Activated effector memory CD4-positive, alpha-beta T cell treated with Interleukin-2 at 50 U/mL for 16 hours (primary cell): ENCODE measurements at places on chromosomes 7 and 10.

DNA sequence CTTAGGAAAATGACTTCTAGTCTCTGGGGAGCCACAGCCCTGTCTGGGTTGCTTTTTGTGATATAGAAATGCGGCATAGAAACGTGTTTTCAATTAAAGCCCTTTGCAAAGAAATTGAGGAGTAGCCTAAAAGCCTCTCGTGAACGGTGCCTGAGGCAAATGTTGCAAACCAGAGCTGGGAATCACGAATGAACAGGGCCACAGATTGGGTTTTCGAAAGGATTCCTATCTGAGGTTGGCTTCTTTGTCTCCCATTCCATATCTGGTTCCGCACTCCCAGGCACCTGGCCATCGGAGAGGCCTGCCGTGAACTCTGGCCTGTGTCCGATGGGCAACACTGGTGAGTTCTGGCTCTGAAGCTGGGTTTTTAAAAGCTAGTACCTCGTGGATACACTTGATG is 221.6 kb downstream of the TCF7L2 start:
- no peak for DNase-seq

- no peak for DNase-seq
Measured at GRCh38 chr10:32923849-32924248, 34.2 kb downstream of the ITGB1 start.

- DNase-seq: no peak
Measured at GRCh38 chr10:17233286-17233991, 5.4 kb downstream of the VIM start.

- no peak for DNase-seq
Measured at GRCh38 chr10:15681076-15681475, 38.6 kb downstream of the ITGA8 start.

GRCh38 chr7:66700633-66701131 is 39.9 kb upstream of the RABGEF1 start:
- no peak for DNase-seq

GRCh38 chr7:39613577-39613976 is 9.8 kb upstream of the RALA start:
- DNase-seq: no peak

DNA sequence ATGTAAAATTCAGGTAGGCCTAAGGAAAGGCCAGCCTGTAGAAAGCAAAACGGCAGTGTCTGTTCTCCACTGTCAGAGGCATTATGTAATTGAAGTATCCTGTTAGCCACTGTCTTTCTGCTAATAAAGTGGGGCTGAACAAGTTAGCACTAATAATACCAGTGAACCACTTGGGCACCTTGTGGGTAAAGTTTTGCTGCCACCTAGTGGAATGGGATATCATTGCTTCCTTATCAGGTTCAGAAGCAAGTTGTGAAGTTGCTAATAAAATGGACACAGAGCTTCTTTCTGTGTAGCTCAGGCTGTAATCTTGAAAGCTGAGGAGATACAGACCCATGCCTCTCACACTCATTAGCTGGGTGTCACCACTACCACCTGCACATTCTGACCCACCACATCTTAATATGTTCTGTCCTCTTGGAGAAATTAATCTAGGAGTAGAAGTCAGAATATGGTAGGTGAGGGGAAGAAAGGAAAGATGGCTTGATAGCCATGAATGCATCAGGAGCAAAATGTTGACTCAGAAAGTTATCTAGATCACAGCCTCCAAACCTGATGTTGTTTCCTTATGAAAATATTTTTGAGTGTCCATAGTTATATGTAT is 175.1 kb downstream of the SEPTIN7 start:
- no peak for DNase-seq

DNA sequence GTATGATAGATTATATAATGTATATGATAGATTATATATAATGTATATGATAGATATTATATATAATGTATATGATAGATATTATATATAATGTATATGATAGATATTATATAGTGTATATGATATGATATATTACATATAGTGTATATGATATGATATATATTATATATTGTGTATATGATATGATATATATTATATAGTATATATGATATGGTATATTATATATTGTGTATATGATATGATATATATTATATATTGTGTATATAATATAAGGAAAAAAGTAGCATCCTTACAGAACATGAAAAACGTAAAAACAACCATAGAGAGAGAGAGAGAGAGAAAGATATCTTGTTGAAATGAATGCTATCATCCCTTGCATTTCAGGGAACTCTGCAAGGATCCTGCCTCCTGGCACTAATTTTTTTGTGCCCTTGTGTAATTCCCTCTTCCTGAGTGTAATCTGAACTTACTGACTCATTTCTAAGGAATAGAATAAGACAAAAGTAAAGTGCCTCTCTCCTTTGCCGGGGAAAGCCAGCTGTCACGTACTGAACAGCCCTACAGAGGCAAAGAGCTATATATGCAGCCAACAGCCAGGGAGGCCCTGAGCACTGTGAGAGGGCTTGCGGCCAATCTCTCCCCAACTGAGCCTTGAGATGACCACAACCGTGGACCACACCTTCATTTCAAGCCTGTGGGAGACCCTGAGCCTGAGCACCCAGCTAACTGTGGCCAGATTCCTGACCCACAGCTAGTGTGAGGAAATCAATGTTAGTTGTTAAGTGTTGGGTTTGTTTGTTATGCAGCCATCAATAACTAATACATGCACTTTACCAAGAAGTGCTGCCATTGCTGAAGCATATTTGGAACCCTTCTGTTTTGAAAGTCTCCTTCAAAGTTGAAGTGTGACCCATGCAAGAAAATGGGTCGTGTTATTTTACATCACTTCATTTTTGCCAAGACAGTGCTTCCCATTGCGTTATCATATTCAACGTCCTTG is 61.1 kb upstream of the EZH2 start:
- DNase-seq: no peak

DNA sequence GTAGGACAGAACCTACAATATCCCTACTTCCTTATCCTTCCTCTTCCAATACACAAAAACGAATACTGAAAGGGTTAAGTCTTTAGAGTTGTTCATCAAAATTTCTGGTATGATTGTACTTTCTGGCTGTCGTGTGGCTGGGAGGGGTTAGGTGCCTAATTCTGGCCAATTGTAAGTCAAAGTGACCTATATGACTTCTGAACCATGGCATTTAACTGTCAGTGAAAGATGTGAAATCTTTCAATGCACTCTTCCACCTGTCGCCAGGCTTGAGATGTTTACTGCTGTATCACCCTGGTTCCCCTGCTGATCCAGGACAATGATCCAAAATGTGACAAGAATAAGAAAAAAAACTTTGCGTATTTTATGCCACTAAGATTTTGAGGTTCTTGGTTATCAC is 20.8 kb downstream of the EPC1 start:
- no peak for DNase-seq

DNA sequence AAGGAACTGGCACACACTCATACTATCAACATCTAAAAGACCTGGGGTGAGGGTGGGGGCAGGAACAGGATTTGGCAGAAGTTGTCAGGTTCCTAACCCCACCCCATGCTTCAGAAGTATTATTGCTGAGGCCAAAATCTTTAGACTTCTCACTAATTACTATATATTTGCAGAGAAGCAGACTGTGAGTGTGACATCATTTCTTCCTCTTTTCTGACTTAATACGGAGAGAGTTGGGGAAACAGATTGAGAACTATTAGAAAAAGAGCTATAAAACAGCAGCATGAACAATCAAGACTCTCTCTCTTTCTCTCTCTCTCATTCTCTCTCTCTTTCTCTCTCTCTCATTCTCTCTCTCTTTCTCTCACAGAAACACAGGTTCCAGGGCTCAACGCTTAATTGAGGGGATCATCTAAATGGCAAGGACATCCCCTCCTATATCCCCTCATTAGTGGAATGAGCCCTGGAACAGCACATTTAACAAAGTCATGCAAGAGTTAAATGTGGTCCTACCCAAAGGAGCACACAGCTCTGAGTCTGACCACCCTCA is 94.8 kb downstream of the KCNMA1 start:
- no peak for DNase-seq

GRCh38 chr7:72325561-72325960 is 86.6 kb downstream of the CALN1 start:
- DNase-seq: no peak

DNA sequence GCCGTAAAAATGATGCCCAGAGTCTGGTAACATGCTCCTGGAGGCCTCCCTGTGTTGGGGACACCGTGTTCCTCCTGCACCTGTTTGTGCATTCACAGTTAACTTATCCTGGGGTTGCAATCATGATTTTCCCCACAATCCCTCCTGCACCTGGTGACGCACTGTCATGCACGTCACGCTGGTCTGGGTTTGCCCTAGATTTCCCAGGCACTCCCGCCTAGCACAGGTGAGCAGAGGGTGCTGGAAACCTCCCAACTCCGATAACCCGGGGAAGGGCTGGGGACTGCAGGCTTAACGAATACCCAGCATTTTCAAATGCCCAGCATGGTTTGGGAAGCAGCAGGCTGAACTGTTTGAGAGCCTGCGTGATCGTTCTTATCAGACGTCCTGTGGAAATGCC is 427.1 kb downstream of the TCERG1L start:
- no peak for DNase-seq

- no peak for DNase-seq
Measured at GRCh38 chr7:132419542-132419941, 156.7 kb downstream of the PLXNA4 start.

DNA sequence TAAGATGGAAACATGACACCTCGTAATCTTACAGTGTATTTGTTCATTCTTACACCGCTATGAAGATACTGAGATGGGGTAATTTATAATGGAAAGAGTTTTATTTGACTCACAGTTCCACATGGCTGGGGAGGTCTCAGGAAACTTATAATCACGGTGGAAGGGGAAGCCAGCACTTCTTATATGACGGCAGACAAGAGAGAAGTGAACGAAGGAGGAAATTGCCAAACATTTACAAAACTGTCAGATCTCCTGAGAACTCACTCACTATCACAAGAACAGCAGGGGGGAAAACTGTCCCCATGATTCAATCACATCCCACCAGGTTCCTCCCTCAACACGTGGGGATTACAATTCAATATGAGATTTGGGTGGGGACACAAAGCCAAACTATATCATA is 282.3 kb downstream of the HGF start:
- DNase-seq: no peak

DNA sequence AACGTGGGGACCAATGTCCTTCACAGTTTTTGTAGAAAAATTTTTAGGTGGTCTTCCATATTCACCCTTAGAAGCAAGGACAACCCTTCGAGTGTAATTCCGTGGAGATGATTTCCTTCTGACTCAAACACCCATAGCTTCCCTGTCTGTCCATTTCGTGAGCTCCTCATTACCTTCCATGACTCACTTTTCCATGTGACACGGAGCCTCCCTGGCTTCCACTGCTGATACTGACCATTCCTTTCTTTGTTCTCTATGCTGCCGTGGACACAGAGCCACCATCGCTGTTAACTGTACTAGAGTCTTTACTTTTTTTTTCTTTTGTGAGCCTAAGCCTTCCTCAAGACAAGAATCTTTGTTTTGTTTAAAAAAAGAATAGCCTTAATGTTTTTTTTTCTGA is 12.5 kb upstream of the ARMS2 start:
- no peak for DNase-seq

GRCh38 chr7:57867884-57868701 is 418.1 kb downstream of the ZNF716 start:
- no peak for DNase-seq

DNA sequence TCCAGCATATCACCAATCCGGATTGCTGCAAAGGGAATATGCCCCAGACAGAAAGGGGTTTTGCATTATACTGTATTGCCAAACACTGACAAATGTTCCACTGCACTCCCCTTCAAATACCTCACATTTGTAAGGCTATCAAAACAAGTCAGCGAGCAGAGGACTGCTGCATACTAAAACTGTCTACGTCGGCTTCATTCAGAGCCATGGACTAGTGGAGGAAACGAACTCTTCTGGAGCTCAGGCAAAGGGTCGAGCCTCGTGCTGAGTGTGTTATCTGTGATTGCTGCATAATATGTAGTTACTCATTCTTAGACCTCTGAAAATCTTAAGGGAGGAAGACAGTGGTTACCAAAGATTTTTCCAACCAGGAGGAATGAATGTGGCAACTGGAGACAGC is 200.2 kb downstream of the DYNC1I1 start:
- DNase-seq: no peak

GRCh38 chr7:151792636-151793035 is 84.3 kb downstream of the PRKAG2 start:
- no peak for DNase-seq

DNA sequence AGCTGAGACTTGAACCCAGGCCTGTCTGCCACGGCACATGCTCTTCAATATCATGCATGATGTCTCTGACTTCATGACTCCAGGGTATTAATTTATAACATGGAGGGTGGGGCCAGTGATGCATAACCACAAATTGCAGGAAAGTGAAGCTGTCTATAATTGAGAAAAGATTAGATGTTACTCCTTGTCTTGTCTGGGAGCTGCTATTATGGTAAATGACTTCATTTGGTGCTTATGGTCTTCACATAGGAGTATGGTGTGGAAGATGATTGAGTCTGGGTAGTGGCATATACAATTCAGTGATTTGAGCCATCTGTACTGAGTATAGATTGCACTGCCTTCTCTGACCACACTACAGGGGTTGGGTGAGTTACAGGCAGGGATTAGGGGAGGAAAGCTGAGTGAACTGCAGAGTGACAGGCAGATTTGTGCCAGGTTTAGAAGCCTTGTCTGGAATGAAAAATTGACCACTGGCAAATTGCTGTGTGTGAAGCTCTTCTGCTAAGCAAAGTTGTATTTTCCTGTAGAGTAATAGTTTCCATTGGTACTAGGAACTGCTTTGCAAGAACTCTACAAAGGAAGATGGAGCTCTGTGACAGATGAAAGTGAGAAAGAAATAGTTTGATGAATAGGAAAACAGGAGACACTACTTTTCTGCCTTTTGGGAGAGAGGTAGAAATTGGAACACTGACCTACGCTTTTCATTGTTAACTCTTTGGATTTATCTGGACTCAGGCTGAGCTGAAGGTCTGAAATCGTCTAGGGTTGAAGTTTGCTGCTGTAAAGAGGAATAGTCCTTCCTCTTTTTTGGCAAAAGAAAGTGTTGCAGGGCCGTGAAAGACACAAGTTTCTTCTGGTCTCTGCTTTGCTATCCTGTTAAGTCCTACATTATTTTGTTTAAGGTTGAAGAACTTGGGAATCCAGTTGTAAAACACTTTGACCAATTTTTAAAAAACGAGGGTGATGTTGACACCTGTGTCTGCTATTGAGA is 2.7 kb downstream of the SND1 start:
- DNase-seq: no peak

- DNase-seq: no peak
Measured at GRCh38 chr10:30357806-30358205, 8.7 kb upstream of the MTPAP start.

GRCh38 chr10:100743626-100744135 is 1.7 kb upstream of the PAX2 start:
- DNase-seq: no peak
